CD4-positive, alpha-beta T cell treated with Interleukin-15 for 4 hours (primary cell): ENCODE measurements at places on chromosomes 5 and 9.

- DNase-seq = no peak
Measured at GRCh38 chr5:147303976-147304375, 69.2 kb downstream of the STK32A start.

GRCh38 chr5:176366232-176366894, 1.1 kb downstream of the ARL10 start:
- no peak for DNase-seq

GRCh38 chr5:77427998-77428397, 64.1 kb downstream of the WDR41 start:
- no peak for DNase-seq

- DNase-seq = no peak
Measured at GRCh38 chr5:153498516-153498915, 8.0 kb downstream of the GRIA1 start.

DNA sequence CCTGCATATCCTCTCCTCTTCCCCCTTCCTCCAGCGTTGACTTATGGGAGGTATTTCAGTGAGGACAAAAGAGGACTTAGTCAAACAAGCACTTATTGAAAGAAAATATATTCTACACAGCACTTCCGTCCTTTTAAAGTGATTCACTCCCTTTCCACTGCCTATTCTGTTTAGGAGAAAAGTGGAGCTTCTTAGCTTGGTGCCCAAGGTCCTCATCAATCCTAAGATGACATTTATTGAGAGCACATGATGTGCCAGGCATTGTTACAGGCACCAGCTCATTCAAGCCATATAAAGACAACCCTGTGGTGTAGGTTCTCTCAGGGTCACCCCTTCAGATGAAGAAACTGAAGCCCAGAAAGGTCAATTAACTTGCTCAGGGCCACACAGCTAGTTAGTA, 95.9 kb downstream of the KCNIP1 start:
- no peak for DNase-seq

GRCh38 chr5:113340537-113340936, 94.3 kb downstream of the TSSK1B start:
- no peak for DNase-seq

- DNase-seq = no peak
Measured at GRCh38 chr5:89302102-89302891, 419.3 kb upstream of the MEF2C start.

GRCh38 chr5:95760273-95761191, 29.4 kb downstream of the RHOBTB3 start:
- peak; percentile 30 for DNase-seq

GRCh38 chr9:108074900-108075299, 585.3 kb upstream of the KLF4 start:
- DNase-seq = no peak

- DNase-seq = no peak
Measured at GRCh38 chr5:101877451-101877850, 418.6 kb downstream of the SLCO4C1 start.

- no peak for DNase-seq
Measured at GRCh38 chr9:121652021-121652837, 795 bp downstream of the DAB2IP start.

DNA sequence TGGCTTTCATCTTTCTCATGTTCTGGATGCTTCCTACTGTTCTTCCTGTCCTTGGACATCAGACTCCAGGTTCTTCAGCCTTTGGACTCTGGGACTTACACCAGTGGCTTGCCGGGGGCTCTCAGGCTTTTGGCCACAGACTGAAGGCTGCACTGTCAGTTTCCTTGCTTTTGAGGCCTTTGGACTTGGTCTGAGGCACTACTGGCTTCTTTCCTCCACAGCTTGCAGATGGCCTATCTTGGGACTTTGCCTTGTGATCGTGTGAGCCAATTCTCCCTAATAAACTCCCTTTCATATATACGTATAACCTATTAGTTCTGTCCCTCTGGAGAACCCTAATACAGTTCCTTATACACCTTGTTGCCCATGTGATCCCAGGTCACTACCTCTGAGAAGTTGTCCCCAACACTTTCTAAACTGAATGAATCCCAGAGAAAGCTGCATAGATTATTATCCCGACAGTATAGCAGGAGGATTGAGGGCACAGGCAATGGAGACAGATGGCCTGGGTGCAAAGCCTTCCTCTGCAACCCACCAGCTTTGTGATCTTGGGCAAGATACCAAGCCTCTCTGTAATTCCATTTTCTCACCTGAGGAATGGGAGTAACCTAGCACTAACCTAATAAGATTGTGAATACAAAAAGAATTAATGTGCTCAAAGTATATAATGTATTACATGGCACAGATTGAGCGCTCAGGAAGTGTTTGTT, 449.6 kb upstream of the BRINP1 start:
- DNase-seq = no peak

GRCh38 chr5:108925073-108925472, 177.4 kb downstream of the FER start:
- no peak for DNase-seq

- DNase-seq = no peak
Measured at GRCh38 chr9:135478191-135478590, 1.4 kb upstream of the PPP1R26 start.
